ENCODE measurements at places on chromosomes 12 and 14. TPM values are rescaled to one million over a fixed set of nuclear protein-coding genes. Genes with fewer than 3 reads are reported as not detected.

The IAPP gene
- not detected for total RNA-seq

The CLEC1A gene
- total RNA-seq, result 12.5 TPM

The ST8SIA1 gene
- total RNA-seq, result under 0.01 TPM

The P2RX7 gene
- total RNA-seq, result 3.1 TPM

The SRRM4 gene
- total RNA-seq, result not detected

The KTN1 gene
- 172 TPM for total RNA-seq

The SAMD15 gene
- total RNA-seq, result 0.40 TPM

The HVCN1 gene
- 2.2 TPM for total RNA-seq

The OLR1 gene
- not detected for total RNA-seq

The BCAT1 gene
- total RNA-seq, result 68.3 TPM

The SLC16A7 gene
- total RNA-seq, result 1.7 TPM

The DPPA3 gene
- not detected for total RNA-seq

The CALM1 gene
- 1,414 TPM for total RNA-seq

The CCDC177 gene
- total RNA-seq, result not detected

DNA sequence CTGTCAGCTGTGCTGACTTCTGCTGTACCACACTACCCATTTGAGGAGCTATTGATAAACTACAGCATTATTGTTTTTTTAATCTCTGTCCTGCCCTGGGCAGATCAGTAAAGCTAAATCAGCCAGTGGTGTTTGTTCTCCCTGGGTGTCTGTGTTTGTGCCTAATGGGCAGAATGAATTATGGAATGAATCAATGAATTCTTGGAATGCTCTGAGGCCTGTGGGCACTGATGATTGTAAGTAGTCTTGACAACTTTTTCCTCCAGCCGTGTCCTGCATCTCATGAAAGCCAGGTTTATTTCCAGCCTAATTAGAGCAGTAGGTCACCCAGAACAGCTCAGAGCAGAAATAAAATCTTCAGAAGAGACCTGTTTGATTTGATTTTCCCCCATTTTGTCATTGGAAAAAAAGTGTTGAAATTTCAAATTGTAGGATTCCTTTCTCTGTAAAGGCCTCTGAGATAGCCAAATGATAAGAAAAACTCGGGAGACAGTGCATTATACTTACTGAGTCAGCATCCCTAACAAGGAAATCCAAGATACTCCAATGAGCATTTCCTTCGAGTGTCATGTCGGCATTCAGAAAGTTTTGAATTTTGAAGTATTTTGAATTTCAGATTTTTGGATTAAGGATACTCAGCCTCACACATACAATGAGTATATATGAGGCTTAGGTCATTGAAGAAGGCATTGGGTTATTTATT lies 19.4 kb upstream of the EVL start:
- no peak for DNase-seq

DNA sequence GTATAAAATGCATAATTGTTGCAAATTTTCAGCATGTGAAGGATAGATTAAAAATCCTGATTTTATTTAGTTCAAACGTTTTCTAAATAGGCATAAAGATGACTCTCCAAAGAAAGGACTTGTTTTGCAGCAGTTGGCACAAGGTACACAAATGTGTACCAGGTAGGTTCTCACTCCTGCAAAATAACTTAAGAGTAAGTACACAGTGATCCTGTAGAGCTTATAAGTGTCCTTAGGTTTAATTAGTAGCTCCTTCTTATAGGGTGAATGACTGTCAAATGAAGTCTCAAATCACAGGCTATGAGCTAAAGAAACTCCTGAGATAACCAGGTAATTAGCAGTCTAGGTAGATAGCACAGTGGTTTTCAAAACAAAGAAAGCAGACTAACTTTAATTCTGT lies 330.6 kb upstream of the MDGA2 start:
- DNase-seq, result no peak

- no peak for DNase-seq
Observed at GRCh38 chr14:54040846-54041245, 84.2 kb upstream of the BMP4 start.

GRCh38 chr12:96045566-96045965 lies 10.2 kb upstream of the LTA4H start:
- no peak for DNase-seq

DNA sequence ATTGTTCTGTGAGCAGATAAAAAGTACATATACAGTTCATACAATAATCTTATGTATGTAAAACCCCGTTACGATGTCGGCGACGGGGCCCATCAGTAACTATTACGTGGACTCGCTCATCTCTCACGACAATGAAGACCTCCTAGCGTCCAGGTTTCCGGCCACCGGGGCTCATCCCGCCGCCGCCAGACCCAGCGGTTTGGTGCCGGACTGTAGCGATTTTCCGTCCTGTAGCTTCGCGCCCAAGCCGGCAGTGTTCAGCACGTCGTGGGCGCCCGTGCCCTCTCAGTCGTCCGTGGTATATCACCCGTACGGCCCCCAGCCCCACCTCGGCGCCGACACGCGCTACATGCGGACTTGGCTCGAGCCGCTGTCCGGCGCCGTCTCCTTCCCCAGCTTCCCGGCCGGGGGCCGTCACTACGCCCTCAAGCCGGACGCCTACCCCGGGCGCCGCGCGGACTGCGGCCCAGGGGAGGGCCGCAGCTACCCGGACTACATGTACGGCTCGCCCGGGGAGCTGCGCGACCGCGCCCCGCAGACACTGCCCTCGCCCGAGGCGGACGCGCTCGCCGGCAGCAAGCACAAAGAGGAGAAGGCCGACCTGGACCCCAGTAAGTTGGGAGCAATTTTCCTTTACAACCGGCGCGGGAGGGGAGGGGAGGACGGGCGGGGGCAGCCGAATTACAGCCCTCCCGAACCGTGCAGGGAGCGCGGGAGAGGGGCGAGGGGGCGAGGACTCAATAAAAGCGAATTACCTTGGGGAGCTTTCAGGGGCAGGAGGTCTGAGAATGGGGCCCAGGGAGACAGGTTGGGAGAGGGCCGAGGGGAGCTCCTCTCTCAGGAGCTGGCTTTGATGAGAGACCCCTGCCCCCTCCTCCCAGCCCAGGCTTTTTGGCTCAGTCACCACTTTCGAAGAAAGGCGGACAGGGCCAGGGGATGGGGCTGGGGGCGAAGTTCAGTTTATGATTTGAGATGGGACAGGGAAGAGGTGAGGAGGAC lies at the start of gene HOXC9:
TSS of gene HOXC9 (plus strand) at position 46 of the 999 bp plus-strand sequence. CDS start at position 74, 28 bp downstream.
- no peak for DNase-seq

DNA sequence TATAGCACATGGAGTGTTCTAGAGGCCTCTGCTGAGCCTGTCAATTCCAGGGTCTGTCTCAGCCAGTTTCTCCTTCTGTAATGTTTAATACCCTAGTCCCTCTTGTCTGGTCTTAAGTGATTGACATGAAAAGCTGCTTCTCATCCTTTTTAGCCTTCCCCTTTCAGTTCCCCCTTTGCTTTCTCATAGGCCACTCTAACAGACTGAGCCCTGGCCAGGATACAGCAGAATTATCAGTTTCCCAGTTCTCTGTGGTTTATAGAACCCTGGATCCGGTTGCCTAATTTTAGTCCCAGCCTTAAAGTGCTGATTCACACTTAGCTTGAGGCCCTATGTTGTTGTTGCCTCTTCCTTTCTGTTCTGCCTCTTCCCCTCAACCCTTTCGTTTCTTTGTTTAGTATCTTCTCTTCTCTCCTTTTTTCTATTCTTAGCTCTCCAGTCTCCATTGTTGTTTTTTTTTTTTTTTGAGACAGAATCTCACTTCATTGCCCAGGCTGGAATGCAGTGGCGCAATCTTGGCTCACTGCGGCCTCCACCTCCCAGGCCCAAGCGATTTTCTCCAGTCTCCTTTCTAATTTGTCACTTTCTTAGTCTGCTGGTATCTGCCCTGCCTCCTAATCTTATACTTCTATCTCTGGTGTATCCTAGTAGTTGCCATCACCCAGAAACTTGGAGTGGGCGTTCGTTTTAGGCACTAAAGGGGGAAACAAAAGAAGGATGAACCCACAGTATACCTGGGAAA lies 2.9 kb upstream of the BIN2 start:
- peak; percentile 45 for DNase-seq

- peak; percentile 98 for DNase-seq
Observed at GRCh38 chr12:130871286-130872178, at the start of gene RAN. Gene RAN, plus strand, starts transcription at chr12:130872066. Its CDS starts 528 bp downstream, at chr12:130872594.

DNA sequence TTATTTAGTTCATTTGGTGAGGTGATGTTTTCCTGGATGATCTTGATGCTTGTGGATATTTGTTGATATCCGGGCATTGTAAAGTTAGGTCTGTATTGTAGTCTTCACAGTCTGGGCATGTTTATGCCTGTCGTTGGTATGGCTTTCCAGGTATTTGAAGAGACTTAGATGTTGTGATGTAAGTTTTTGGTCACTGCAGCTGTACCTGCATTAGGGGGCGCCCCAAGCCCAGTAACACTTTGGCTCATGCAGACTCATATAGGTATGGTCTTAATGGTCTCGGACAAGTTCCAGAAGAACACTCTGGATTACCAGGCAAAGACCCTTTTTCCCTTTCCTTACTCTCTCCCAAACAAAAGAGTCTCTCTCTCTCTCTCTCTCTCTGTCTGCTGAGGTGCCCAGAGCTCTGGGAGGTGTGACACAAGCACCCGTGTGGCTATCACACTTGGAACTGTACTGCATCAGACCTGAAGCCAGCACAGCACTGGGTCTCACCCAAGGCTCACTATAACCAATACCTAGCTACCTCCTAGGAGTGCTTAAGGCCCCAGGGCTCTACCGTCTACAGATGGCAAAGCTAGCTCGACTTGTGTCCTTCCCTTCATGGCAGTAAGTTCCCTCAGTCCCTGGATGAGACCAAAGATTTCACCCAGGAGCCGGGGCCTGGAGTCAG lies 425.8 kb upstream of the ATXN7L3B start:
- peak; percentile 24 for DNase-seq

DNA sequence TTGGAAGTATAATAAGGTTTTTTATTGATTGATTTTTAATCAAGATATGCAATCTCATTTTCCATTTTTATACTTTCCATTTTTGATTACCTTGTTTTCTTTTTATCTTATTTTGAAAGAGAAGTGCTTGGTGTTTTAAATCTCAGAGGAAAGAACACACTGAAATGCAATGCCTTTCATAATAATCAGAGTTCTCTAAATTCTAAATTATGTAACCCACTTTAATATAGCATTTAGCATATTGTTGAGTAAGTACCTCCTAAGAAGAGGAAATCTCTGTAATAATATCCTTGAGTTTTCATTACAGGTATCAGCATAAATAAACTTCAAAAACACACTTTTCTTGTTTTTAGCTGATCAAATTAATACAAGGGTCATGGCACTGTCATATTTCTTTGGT lies 96.9 kb downstream of the GTF2A1 start:
- DNase-seq, result no peak

GRCh38 chr14:51805541-51805940 lies 54.9 kb upstream of the GNG2 start:
- DNase-seq, result no peak

DNA sequence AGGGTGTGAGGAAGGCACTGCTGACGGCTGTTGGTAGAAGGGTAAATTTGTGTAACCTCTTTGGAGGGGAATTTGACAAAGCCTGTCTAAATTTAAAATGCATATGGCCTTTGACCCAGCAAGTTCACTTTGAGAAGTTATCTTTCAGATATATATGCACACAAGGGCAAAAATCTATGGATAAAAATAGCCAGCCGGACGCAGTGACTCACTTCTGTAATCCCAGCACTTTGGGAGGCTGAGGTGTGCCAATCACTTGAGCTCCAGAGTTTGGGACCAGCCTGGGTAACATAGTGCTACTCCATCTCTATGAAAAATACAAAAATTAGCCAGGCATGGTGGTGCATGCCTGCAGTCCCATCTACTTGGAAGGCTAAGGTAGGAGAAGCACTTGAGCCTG lies 13.4 kb downstream of the UBC start:
- DNase-seq, result no peak

DNA sequence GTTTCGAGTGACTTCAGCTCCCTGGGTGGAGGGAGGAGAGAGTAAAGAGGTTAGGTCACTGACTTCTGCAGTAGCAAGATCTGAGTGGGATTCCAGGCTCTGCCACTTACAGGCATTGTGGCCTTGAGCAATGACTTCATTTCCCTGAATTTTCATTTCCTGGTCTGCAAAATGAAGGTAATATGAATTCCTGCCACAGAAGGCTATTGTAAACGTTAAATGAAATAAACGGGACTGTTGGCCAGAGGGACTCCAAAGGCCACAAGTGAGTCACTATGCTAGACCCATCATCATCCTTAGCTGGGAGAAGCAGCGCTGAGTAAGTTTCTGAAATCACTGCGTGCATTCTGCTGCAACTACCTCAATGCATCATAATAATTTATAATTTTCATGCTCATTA lies 807.8 kb downstream of the AACS start:
- DNase-seq, result no peak

DNA sequence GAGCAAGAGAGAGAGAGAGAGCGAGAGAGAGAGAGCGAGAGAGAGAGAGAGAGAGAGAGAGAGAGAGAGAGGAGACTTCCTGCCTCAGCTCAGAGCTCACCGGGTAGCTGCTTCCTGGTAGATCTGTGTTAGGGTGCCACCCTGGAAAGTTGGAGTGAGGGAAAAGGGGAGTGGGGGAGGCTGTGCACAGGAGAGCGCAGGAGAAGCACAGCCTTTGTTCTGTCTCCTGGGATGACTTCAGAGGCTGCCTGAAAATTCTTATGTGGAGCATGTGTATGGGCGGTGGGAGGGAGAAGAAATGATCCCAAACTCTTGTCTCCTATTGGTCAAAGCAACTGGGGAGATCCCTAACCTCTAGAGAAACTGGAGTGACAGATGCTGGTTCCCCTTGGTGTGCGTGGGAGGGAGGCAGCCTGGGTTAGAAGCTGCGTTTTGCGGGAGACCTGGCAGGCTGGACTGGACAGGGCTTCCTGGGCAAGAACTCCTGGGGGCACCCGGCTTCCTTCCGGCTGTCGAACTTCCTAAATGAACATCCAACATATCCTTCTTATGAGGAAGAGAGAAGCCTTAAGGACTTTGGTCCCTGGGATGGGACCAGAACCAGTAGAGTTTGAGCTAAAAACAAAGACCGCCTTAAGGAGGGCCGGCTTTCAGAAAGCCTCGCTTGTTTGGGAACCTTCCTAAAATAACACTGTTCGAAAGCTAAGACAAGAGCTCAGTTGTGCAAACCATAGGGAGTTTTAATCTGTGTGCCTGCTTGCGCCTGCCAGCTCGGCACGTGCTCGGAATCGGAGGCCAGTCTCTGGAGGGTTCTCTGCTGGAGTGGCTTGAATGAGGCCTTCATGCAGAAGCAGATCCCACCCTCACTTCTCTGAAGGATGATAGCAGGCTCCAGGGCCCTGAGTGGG lies 30.4 kb upstream of the BEGAIN start:
- DNase-seq, result no peak

DNA sequence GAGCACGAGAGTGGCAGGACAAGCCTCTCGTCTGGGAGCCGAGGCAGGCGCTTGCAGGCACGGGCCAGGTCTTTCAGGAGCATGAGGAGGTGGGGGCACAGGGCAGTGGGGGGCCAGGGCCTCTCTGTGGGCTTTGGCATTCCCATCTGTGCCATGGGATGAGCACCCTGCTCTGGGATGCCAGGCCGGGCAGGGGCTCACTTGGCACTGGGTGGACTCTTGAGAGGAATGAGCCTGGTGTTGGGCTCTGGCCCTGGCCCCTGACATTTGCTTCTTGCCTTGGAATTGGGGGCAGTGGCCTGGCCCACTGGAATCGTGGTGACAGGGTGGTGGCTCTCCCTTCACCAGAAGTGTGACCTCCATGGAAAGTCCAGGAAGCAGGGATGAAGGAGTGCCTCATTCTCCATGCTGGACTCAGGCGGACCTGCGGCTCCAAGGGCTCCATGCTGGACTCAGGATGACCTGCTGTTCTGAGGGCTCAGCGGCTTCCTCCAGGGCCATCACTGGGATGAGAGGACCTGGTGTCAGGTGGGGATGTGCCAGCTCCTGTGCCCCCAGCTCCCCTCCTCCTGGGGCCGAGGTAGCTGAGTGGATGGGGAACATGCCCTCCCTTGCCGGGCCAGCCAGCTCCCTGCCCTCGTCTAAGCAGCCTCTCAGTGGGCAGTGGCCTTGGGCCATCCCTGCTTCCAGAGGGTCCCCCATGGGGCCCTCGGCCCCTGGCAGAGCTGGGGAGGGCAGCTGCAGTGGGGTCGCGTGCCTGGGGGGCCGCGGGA lies 220.3 kb downstream of the KIF26A start:
- no peak for DNase-seq
